ENCODE measurements at places on chromosomes 13 and 19. TPM values are rescaled to one million over a fixed set of nuclear protein-coding genes. Genes with fewer than 3 reads are reported as not detected.
A peak's percentile ranks its signal among the peaks of the same experiment; 100 is the strongest.

- no peak for DNase-seq
Observed at GRCh38 chr13:40341096-40341471, 325.4 kb downstream of the FOXO1 start.

DNA sequence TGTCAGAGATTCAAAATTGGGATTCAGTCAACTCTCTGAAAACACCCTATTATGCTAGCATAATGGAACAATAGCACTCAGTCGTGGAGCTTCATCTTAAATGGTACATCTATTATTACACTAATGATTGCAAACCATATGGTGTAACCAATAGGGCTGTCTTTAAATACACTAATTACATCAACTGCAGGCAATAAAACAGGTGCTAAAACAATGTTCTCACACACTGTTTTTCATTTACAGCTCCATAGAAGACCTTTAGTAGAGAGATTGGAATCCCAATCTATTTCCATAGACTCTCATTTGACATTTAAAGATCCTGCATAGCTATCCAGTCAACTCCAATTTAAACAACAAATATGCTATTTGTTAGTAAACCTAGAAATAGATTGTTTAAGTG lies 1917.4 kb downstream of the OLFM4 start:
- DNase-seq, result no peak

The SIGLEC8 gene
- not detected for total RNA-seq

The TMEM221 gene
- not detected for total RNA-seq

GRCh38 chr19:29239213-29239776 lies 26.3 kb upstream of the UQCRFS1 start:
- no peak for DNase-seq

DNA sequence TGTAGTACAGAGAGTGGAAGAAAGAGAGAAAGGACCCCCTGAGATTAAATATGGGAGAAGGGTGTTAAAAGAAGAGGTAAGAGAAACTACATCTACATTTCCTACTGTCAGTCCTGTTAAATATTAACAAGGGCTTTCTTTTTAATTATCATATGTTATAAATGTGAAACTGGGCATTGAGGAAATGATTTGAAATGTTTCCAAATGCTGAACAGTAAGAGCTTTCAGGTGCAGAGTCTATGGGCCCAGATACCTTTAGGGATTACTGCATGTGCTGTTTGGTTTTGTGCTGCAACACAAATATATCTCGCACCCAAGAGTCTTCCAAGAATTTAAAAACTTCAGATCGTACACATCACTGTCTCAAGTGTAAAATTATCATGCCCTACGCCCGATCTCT lies 176.3 kb downstream of the RBM26 start:
- no peak for DNase-seq

- DNase-seq, result no peak
Observed at GRCh38 chr19:9793071-9793591, 24.6 kb upstream of the ZNF846 start.

DNA sequence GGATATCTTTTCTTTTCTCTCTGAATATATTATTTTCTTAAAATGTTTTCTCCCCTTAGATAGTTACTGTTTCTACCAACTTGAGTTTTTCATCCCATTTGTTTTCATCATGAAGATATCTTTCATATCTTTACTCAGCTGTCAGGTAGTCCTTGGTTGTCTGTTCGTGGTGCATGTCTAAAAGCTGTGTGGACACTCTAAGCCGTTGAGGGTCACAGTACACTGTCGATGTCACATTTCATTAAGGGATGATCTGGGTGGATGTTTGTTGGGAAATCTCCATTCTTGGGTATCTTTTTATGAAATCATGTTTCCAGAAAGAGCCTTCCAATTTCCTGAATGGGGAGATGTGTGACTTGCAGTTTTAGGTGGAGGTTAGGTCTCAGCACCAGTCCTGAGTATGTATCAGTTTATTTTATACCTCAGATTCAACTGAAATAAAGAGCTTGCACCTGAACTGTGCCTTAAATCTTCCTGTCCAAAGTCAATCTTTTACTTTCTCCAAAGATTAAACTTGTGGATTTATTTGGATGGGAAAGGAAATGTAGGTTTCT lies 23.2 kb downstream of the ZMYM2 start:
- no peak for DNase-seq

GRCh38 chr19:31594701-31595100 lies 245.5 kb upstream of the TSHZ3 start:
- DNase-seq, result no peak

GRCh38 chr13:112916296-112916695 lies 52.7 kb upstream of the MCF2L start:
- no peak for DNase-seq

- DNase-seq, result no peak
Observed at GRCh38 chr19:30916238-30916637, 433.0 kb downstream of the TSHZ3 start.

DNA sequence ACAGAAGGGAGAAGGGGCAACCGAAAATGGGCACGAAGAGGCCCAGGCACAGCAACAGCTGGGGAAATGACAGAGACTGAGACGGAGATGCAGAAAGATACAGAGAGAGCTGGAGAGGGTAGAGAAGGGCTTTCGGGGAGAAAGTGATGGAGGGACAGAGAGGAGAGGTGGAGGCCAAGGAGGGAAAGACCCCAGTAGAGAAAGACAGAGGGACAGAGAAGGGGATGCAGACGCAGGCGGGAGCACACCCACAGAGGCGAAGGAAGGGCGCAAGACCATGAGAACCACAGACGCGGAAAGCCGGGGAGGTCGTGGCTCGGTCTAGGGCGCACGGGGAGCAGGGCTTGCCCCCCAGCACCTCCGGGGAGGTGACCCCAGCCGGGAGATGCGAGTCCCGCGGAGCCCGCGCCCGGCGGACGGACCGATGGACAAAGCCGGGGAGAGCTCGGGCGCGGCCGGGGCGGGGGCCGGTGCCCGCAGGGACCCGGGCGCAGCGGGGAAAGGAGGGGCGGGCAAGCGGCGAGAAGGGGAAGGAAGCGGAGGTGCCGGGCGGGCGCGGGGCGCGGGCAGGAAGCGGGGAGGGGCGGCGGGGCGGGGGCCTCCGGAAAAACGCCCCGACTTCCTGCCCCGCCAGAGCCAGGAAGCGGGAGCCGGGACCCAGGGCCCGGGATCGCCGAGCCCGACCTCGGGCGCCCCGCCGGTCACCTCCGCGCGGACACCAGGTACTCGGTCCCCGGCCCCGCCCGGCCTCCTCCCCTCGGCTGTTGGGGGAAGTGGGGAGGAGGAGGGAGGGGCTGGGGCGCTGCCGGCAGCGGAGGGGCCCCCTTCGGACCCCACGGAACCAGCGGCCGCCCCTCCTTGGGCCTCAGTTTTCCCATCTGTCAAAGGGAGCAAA lies at the start of gene ARHGEF1:
ARHGEF1 (plus strand) TSS at position 617 of the 895 bp plus-strand sequence. CDS start 4,899 bp downstream, outside the sequence.
- peak; percentile 82 for DNase-seq

- no peak for DNase-seq
Observed at GRCh38 chr19:4033028-4033956, 25.8 kb downstream of the PIAS4 start.

The TMEM59L gene
- not detected for total RNA-seq

DNA sequence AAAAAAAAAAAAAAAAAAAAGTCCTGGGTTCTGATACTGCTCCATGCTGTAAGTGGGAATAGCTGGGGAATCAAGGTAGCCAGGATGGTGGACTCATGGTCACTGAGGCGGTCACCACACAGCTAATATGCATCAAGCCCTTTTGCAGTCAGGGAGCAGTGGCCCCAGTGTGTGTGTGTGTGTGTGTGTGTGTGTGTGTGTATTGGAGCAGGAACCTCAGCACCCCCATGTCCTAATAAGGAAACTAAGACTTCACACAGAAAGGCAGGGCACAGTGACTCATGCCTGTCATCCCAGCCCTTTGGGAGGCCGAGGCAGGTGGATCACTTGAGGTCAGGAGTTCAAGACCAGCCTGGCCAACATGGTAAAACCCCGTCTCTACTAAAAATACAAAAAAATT lies 12.0 kb downstream of the B3GNT3 start:
- no peak for DNase-seq

Data from B cell (primary cell).